Fibroblast of pulmonary artery (primary cell): ENCODE measurements at places on chromosomes 2 and 18.

DNA sequence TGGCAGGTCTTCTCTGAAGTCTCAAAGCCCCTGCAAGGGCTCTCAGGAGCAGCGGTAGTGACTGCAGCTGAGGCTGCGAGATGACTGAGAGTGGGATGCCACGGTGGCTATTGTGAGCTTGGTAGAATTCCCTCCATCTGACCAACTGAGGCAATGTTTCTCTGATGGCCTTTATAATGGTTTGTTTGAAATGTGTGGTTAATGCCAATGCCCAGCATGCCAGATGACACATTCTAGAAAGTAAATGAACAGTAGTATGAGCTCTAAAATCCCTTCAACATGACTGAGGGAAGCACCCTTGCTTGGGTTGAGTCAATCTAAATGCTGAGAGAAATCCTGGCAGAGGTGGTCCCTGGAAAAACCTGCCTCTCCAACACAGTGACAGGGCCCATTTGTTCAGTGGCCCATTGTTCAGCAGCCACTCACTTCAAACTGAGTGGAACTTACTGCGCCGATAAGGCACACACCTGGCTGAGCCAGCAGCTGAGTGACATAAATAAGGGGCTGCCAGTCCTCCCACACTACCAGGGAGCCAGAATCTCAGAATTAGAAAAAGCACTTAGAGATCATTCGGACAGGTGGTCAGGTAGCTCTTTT, 31.7 kb downstream of the SULT1C2 start:
- no peak for DNase-seq

DNA sequence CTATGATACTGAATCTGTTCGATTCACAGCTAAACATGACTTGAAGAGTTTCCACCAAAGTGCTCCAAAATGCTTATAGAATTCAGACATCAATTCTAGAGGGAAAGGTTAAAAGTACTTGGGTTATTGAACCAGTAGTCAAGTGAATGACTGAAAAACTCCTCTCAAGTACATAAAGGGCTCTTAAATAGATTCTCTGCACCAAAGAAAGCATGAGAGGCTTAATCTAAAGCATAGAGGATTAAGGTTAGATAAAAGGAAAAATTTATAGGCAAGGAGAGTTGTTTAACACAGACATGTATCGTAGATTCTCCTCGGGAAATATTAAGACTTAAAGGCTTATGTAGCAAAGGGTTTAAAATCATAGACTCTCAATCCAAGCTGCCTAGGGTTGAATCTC, 701.4 kb downstream of the ERBB4 start:
- no peak for DNase-seq

DNA sequence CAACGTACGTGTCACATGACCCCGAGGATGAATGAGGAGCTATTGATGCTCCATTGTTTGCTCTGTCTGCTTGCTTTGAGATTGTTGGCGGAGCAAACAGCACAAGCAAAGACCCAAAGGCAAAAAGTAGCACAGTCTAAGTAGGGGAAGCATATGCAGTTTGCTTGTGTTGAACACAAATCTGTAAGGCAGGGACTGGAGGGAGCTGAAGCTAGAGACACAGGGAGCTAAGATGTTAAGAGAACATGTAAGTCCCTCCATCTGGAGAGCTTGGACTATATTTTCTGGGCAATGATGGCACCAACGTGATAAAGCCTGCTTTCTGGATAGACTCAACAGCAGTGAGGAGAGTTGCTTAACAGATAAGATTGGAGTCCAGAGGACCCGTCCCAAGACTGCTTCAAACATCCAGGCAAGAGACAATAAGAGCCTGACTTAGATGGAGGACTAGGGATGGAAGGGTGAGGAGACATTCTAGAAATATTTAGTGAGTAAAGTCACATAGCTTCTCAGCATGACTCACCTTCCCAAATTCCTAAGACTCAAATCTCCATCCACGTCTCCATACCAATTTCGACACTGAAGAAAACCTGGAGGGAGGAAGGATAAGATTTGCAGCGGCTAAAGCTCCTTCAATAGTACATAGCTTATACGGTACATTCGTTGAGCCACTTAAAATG, 88.1 kb upstream of the KLF7 start:
- peak; percentile 95 for DNase-seq

- DNase-seq: no peak
These were observed 344.8 kb upstream of the HS6ST1 start for GRCh38 chr2:128663371-128664050.

DNA sequence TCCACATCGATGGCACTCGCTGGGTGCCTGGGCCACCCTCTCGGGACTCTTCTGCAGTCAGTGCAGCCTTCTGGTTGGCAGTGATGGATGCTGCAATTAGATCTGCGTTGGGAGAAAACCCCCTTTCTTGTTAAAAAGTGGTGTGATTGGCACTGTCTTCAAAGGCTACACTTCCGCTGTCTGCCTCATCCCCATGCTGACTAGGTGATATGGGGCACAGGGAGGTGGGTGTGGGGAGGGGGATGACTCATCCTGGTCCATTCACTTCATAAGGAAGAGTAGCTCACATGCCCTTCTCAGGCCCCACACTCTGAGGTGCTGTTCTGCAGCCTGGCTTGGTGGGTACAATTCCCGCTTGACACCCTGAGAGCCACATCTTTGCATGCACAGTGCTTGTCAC, 77.4 kb downstream of the THNSL2 start:
- no peak for DNase-seq

GRCh38 chr18:69401226-69401971, 711 bp downstream of the DOK6 start:
- peak; percentile 28 for DNase-seq

DNA sequence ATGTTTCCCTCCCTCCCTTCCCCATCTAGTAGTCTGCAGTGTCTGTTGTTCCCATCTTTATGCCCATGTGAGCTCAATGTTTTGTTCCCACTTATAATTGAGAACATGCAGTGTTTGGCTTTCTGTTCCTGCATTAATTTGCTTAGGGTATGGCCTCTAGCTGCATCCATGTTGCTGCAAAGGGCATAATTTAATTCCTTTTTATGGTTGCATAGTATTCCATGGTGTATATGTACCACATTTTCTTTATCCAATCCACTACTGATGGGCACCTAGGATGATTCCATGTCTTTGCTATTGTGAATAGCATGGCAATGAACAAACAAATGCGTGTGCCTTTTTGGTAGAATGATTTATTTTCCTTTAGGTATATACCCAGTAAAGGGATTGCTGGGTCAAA, 60.6 kb upstream of the CYP26B1 start:
- DNase-seq: no peak

- no peak for DNase-seq
These were observed 1.6 kb upstream of the PLA2R1 start for GRCh38 chr2:160063879-160064612.

DNA sequence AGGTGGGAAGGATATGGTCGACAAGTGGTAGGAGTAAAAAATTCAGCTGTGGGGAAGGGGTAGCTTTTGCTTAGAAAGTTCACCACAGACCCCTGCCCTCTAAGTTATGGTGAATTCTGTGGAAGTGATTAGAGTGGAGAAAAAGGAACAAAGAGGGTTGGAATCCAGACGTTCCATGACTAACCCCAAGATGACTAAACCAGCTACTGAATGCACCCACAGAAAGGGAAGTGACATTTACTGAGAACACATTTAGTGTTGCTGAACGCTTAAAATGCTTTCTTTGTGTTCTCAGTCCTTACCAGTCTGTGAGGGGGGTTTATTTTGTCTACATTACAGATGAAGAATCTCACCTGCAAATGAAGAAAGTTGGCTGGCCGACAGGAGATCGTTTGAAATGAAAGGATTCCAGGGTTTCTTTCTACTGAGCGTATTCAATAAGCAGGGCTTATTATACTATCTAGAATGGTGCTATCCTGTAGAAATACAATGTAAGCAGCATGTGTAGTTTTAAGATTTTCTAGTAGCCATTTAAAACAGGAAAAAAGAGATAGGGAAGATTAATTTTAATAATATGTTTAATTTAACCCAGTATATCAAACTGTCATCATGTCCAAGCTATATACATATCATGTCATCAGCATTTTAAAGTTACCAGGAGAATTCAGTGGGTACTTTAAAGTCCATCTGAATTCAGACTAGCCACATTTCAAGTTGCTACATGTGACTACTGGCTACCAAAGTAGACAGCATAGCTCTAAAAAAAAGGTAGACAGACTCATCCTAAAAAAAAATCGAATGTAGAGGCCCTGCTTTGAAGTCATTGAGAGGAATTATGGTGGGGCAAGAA, 60.1 kb downstream of the LIMS1 start:
- peak; percentile 91 for DNase-seq

DNA sequence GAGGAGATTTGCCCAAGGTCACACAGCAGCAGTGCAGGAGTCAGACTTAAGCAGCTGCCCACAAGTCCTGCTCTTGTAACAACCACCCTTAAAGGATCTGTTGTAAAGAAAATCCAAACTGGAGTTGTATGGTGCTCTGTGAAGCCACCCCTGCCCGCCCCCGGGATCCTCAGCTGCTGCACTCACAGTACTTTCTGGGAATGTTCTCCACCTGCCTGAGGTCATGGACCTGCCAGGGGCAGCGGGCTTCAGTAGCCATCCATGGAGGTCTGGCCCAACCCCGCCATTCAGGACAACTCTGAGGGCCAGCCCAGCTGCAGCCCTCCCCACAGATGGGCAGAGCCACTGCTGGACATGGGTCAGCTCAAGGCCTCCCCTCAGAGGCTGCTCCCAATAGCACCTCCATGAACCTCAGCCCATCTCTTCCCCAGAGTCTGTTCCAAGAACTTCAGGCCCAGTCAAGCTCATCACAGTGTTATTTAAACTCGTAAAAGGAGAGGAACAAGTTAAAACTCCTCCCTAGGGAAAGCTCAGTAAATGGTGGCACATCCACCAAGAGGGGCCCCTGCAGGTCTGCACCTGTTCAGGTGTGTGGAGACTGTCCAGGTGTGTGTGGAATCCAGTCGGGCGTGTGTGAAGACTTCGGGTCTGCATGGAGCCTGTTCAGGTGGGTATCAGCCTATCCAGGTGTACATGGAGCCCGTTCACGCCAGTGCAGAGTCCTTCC, 39.4 kb upstream of the GPC1 start:
- no peak for DNase-seq

DNA sequence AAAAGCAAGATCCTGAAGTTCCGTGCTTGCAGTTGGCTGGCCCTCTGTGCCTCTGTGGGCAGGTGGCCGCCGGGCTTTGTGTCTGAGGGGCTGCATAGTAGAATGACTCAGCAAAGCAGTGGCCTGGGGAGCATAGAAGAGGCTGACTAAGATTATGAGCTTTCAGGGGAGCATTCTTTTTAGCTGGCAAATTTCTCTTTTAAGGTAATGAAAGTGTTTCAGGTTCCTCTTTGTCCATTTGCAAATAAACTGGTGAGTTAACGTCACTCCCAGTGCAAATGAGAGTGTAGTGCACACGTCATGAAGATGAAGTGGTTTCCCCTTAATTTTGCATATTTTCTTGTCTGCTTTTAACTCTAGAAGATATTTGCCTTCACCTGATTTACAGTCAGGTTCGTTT, 98.6 kb downstream of the BCL2L11 start:
- DNase-seq: no peak
